ENCODE measurements at places on chromosomes 5 and 9.

GRCh38 chr5:16855898-16856297 is 80.2 kb downstream of the MYO10 start:
- no peak for DNase-seq

DNA sequence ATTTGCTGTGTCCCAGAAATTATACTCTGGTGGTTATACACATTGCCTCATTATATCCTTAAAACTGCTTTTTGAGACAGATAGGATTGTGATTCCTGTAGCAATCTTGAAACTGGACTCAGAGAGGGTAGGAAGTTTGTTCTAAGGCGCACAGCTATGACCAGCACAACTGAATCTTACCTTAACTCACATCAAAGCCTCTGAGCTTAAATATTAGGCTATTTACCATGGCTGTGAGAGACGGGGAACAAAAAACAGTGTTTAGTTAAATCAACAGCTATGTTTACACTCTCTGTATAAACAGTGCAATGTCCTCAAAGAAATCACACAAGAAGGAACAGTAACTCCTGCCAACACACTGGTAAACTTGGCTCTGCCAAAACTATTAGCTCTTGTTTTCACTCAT is 50.9 kb upstream of the TUT7 start:
- no peak for DNase-seq

GRCh38 chr5:122757285-122757684 is 17.6 kb upstream of the SNX2 start:
- no peak for DNase-seq

- DNase-seq: no peak
Observed at GRCh38 chr5:140319833-140320232, 16.9 kb upstream of the PFDN1 start.

GRCh38 chr9:33297432-33297831 is 7.1 kb downstream of the NFX1 start:
- DNase-seq: no peak

DNA sequence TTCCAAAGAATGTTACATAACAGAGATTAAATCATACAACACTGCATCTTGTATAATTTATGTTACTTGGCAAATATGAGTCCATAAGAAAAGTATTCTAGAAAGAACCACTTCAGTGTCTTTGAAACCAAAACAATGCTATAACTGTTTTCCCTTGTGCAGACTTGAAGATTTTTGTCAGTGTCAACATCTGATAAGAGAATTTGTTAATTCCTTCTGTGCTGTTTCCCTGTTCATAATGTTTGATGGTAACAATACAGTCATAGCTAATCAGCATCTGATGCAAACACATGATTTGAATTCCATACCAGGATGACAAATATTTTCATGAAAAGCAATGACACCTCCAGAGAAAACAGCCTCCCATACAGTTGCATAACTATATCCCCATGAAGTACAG is 306.8 kb downstream of the SEMA5A start:
- DNase-seq: peak; percentile 77

GRCh38 chr5:102537011-102537410 is 38.2 kb upstream of the SLCO6A1 start:
- DNase-seq: no peak

GRCh38 chr5:179819296-179820126 is 1.2 kb upstream of the SQSTM1 start:
- peak; percentile 92 for DNase-seq

- peak; percentile 83 for DNase-seq
Observed at GRCh38 chr9:130072515-130073235, 19.0 kb downstream of the GPR107 start.

- no peak for DNase-seq
Observed at GRCh38 chr5:102903074-102903871, 148.2 kb downstream of the PAM start.

GRCh38 chr5:158499075-158499891 is 600.4 kb downstream of the EBF1 start:
- DNase-seq: no peak

- DNase-seq: no peak
Observed at GRCh38 chr5:127766676-127767335, 63.6 kb downstream of the CCDC192 start.

GRCh38 chr9:97592126-97592525 is 41.0 kb downstream of the TSTD2 start:
- no peak for DNase-seq

DNA sequence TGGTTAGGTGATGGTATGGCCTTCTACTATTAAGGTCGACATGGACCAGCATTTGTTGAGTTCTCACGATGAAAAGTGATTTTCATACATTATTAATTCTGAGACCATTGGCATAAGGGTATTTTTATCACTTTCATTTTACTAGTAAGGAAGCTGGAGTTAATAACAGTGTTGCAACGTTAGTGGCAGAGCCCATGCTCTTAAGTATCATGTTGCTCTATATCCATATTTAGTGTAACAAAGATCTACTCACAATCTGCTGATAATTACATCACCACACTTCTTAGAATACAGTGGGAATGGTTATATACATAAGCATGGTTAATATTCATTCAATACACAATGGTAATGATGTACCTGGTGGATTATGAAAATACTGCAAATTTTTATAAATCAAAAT is 81.9 kb downstream of the PRR16 start:
- no peak for DNase-seq

DNA sequence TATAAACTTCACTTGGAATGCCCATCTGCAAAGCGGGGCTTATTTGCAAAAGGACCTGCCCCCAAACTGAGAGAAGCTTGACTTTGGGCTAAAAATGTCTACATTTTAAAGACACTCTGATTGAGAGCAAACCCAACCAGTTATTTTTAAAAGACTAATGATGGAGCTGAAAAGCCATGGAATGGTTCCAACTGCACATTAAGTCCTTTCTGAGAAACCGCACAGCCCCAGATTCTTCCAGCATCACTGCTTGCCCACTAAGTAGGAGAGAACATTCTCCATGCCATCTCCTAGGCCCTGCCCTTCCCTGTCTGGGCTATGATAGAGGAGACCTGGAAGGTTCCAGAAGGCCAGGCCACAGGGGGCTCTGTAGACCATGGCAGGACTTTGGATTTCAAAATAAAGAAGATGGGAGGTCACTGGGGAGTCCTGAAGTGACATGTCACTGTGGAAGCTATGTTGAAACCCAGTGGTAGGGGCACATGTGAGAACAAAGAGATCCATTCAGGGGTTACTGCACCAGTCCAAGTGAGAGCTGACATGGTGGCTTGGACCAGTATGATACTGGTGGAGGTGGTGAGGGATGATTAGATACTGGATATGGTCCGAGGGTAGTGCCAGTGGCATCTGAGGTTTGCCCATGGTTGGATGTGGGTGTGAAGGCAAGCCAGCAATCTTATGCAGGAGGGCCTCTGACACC is 179.2 kb downstream of the DAB2IP start:
- DNase-seq: no peak

GRCh38 chr5:143213231-143213850 is 190.1 kb downstream of the NR3C1 start:
- no peak for DNase-seq

DNA sequence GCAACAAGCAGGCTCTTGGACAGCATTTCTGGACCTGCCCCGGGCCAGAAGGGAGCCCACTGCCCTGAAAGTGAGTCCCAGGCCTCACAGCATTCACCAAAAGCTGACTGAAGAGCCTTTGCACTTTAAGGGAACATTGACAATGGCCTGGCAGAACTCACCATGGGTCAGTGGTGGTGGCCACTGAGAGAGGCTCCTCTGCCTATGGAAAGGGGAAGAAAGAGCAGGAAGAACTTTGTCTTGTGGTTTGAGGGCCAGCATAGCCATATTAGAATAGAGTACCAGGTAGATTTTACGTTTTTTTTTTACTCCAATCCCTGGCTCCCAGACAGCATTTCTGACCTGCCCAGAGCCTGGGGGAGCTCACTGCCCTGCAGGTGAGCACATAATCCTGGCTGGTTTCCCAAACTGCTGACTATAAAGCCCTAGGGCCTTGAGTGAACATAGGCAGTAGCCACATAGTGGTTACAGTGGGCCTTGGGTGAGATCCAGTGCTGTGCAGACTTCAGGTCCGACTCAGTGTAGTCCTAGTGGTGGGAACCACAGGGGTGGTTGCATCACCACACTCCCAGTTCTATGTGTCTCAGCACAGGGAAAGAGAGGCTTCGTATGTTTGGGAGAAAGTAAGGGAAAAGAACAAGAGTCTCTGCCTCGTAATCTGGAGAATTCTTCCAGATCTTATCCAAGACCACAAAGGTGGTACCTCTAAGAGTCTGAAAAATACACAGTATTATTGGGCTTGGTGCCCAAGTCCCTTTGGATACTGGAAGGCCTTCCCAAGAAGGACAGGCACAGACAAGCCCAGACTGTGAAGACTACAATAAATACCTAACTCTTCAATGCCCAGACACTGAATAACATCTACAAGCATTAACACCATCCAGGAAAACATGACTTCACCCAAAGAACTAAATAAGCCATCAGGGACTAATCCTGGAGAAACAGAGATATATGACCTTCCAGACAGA is 89.5 kb downstream of the TSSK1B start:
- DNase-seq: no peak

DNA sequence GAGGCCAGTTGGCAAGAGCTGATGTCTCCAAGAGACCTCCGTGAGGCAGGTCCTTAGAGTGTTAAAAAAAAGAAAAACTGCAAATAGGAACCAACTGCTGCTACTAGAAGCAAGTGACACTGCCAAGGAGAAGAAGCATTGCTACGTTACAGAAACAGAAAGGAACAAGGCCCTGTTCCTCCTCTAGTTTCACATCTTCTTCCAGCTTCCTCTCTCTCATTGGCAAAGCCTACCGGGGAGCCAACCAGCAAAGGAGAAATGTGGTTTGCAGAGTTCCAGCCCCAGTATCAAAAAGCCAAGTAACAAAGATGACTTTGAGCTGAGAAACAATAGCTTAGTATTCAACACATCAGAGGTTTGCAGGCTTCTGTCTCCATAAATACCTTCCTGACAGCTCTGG is 145.9 kb downstream of the PRELID2 start:
- no peak for DNase-seq

GRCh38 chr9:37508834-37509206 is 23.1 kb downstream of the POLR1E start:
- no peak for DNase-seq

All from osteoblast (primary cell).